Stimulated activated CD4-positive, alpha-beta T cell treated with anti-CD3 and anti-CD28 coated beads, Interleukin-1b, Interleukin-23, amount 100 ng/mL, for 48 hours (primary cell): ENCODE measurements at places on chromosomes 4 and X.

GRCh38 chr4:1414831-1415680 is 8.8 kb upstream of the NKX1-1 start:
- DNase-seq, result no peak

DNA sequence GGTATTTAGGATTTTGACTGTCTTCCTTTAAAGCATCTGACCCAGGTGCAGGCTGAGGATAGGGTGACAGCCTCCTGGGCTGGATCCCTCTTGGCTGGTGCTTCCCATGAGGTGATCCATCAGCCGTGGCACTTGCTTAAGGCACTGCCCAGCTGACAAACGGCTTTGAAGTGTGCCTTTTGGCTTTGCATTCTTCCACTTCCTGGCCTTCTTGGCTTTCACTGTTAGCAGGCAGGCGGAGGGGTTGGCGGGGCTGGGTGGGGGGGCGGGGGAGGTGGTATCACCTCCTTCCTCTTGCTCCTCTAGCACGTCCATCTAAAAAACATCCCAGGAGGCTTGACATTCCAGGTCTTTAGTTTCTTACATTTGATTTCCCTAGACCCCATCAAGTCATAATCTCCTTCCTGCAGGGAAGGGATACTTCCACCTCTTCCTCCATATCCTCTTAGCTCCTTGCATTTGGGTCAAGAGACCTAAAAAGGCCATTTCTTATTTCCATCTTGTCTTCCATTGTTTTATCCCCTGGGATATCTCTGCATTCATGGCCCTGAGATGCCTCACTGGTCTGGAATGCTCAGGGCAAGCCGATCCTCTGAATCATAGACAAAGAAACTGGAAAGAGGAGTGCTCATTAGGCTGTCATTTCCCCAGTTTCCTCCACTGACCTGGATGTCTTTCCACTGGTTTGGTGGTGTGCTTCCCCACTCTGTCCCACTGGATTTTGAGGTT is 11.3 kb upstream of the APLN start:
- DNase-seq, result no peak

DNA sequence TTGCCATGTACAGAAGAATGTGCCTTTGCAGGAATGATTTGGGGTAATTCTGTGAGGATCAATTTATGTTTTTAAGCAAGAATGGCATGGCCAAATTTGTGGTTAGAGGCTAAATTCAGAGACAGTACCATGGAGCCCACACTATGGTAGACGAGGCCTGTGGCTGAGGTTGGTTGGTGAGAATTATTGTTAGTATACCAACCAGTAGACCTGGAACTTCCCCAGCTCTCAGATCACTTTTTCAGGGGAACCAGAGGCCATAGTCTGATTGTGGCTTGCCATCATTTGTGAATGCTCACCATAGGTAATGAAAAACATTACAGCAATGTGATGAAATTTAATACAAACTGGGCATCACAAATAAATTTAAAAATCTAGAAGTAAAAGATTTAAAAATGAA is 56.3 kb downstream of the SHISA3 start:
- DNase-seq, result no peak

GRCh38 chr4:36280555-36280954 is 861 bp upstream of the DTHD1 start:
- DNase-seq, result no peak

GRCh38 chrX:115268421-115268820 is 21.1 kb upstream of the LUZP4 start:
- no peak for DNase-seq

DNA sequence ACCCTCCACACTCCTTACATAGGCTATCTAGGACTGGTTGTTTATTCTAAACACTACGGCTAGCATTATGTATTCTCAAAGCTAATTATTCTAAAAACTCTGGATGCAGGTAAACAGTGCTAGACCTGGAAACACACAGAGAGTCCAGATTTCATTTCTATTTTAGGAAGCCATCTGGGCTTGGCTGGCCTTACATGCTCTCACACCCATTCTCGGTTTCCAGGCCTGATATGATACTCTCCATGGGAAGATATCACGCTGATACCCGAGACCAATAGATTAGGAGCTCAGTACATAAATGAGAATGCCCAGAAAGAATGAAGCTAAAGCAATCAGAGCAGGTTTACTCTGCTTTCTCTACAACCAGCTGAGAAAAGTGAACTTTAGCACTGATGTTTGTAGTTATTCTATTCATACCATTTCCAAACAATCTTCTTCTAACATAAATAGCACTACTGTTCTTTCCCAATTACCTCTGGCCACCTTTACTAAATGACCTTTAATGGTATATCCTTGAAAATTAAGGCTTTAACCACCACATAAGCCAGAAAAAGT is 973.3 kb downstream of the PCDH18 start:
- DNase-seq, result no peak

DNA sequence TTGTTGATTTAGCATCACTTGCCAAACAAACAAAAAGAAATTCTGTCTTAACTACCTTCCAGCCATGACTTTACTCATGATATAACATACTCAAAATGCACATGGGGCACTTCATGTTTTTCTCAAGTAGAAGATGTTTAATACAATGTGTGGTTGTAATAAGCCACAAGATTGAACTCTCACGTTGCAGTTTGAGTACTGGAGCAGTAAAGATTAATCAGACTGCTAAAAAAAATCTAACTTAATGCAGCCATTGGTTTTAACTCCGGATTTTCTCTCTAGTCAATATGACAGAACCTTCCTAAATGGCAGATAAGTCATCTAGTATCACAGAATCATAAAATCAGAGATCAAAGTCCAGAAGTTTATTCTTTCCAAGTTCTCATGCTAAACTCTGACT is 117.9 kb downstream of the SH3KBP1 start:
- DNase-seq, result no peak

DNA sequence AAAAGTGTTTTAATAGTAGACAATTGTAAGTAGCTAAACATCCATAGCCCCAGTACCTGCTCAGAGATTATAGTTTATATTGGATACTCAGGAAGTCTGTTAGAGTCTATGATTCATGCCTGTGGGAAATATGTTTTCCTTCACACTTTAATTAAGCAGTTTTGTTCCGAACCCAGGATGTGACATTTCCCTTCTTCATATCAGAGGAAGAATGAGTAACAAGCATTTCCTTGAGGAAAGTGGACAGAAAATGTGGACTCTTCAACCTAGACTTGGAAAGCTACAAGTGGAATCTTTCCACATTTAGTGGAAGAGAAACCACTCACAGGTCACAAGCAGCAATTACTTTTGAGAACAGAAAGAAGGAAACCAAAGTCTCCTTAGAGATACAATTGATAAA is 419.4 kb downstream of the C4orf33 start:
- no peak for DNase-seq
